Astrocyte (in vitro differentiated cells and primary cell): ENCODE measurements at places on chromosomes 11 and 22. TPM values are rescaled to one million over a fixed set of nuclear protein-coding genes. Genes with fewer than 3 reads are reported as not detected.

The OR5B21 gene
- total RNA-seq = not detected in 2 replicates

The MUC5AC gene
- total RNA-seq = not detected in 2 replicates

GRCh38 chr22:24091551-24092420 is 80.7 kb downstream of the CABIN1 start:
- DNase-seq = no peak
- no peak overlapping the region for H3K4me3 ChIP-seq
- H3K27me3 ChIP-seq = no peaks in the 10 kb centered on the region
- H3K36me3 ChIP-seq = peaks cover 8% of the 10 kb centered on the region
- no peaks in the 10 kb centered on the region for H3K4me1 ChIP-seq

- peak overlapping the region; percentile 100 for H3K27ac ChIP-seq
- peaks cover 3% of the 10 kb centered on the region for H3K36me3 ChIP-seq
- H3K27me3 ChIP-seq = no peaks in the 10 kb centered on the region
- H3K4me1 ChIP-seq = peaks cover 36% of the 10 kb centered on the region
- peak overlapping the region; percentile 72 for H3K4me3 ChIP-seq
Observed at GRCh38 chr11:696955-697491, 1.4 kb downstream of the TMEM80 start.

DNA sequence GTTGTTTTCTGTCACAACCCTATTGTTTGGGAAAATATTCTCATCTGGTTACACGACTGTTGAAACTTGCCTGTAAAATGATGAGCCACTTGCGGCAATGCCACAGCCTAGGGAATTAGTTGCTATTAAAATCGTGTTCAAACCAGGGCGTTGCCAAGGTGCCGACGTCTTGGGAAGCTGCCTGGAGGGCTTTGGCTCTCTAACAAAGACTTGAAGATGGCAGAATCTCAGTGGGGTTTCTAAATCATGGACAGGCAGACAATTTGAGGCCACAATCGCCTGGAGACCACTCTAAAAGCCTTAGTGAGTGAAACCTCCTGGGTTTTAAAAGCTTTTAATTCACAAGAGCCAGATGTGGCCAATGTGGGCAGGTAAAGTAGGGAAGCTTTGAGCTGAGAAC is 117.2 kb upstream of the BMAL1 start:
- H3K4me3 ChIP-seq = no peak overlapping the region
- H3K27me3 ChIP-seq = peaks cover 19% of the 10 kb centered on the region
- no peak for DNase-seq

DNA sequence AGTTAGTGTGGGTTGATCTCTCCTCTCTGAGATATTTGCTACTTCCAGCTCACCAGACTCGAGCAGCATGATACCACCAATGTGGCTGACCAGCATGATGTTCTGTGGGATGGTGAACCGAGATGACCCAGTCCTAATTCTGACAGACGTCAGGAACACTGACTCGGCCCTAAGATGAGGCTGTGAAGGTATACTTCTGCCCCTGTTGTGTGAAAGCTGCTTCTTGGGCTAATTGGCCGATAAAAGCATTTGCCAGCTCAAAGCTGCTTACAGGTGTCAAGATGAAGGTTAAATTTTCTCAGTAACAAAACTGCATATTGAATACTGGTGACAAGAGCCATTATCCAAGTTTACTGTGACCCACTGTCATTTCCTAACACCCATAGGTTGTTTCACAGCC is 151.4 kb downstream of the BRD1 start:
- no peaks in the 10 kb centered on the region for H3K36me3 ChIP-seq
- DNase-seq = no peak
- no peaks in the 10 kb centered on the region for H3K4me1 ChIP-seq
- H3K4me3 ChIP-seq = no peak overlapping the region
- H3K27ac ChIP-seq = no peak overlapping the region

- no peaks in the 10 kb centered on the region for H3K27me3 ChIP-seq
- peak overlapping the region; percentile 1 for H3K27ac ChIP-seq
- no peak overlapping the region for H3K4me3 ChIP-seq
- H3K36me3 ChIP-seq = no peaks in the 10 kb centered on the region
- DNase-seq = peak; percentile 59
Observed at GRCh38 chr11:29159552-29160465, 857.0 kb downstream of the KCNA4 start.

GRCh38 chr11:17777738-17778091 is 43.1 kb downstream of the KCNC1 start:
- H3K27me3 ChIP-seq = no peaks in the 10 kb centered on the region
- H3K4me1 ChIP-seq = no peaks in the 10 kb centered on the region
- H3K4me3 ChIP-seq = no peak overlapping the region
- no peak overlapping the region for H3K27ac ChIP-seq

DNA sequence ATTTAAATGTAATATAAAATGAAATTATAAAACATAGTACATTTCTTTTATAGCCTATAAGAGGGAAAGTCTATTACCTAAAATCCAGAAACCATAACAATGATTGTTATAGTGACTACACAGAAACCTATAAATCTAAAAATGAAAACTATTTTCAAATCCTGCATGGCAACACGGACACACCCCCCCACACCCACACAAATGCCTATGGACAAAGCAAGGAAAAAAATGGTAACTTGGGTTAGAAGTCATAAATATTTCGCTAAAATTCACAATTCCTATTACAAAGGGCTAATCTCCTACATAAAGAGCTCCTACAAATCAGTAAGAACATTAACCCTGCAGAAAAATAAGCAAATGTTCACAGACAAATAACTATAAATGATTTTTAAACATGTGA is 56.4 kb downstream of the GAB2 start:
- DNase-seq = no peak
- H3K27me3 ChIP-seq = no peaks in the 10 kb centered on the region
- H3K36me3 ChIP-seq = no peaks in the 10 kb centered on the region
- H3K27ac ChIP-seq = no peak overlapping the region
- H3K4me1 ChIP-seq = peaks cover 4% of the 10 kb centered on the region

GRCh38 chr11:65185171-65185570 is 3.4 kb downstream of the CAPN1 start:
- H3K4me1 ChIP-seq = peaks cover 16% of the 10 kb centered on the region
- H3K27ac ChIP-seq = no peak overlapping the region
- no peak overlapping the region for H3K4me3 ChIP-seq
- H3K36me3 ChIP-seq = peaks cover 14% of the 10 kb centered on the region

DNA sequence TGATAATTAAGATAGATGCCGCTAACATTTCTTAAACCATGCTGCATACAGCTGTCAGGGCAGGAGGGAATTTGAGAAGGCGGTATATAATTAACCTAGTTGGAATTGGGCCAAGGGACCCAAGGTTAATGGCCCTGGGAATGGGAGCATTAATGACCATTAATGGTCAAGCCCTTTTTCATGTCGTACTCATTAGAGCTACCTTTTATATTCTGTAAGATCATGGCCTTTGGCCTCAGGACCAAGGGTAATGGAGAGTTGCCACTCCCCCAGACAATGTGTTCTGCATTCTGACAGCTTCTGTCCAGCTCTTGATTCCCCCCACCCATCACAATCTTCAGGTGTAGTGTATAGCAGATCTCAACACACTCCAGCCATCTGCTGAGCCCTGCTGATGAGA is 111.6 kb downstream of the NTM start:
- no peak overlapping the region for H3K27ac ChIP-seq
- H3K36me3 ChIP-seq = no peaks in the 10 kb centered on the region
- no peaks in the 10 kb centered on the region for H3K4me1 ChIP-seq
- DNase-seq = no peak

GRCh38 chr22:23495614-23496444 is 84.3 kb downstream of the IGLL1 start:
- no peaks in the 10 kb centered on the region for H3K36me3 ChIP-seq
- no peak overlapping the region for H3K4me3 ChIP-seq
- peaks cover 4% of the 10 kb centered on the region for H3K27me3 ChIP-seq
- no peak overlapping the region for H3K27ac ChIP-seq

GRCh38 chr11:105763594-105763993 is 153.7 kb downstream of the GRIA4 start:
- no peaks in the 10 kb centered on the region for H3K36me3 ChIP-seq
- H3K4me3 ChIP-seq = no peak overlapping the region
- DNase-seq = no peak
- no peak overlapping the region for H3K27ac ChIP-seq

DNA sequence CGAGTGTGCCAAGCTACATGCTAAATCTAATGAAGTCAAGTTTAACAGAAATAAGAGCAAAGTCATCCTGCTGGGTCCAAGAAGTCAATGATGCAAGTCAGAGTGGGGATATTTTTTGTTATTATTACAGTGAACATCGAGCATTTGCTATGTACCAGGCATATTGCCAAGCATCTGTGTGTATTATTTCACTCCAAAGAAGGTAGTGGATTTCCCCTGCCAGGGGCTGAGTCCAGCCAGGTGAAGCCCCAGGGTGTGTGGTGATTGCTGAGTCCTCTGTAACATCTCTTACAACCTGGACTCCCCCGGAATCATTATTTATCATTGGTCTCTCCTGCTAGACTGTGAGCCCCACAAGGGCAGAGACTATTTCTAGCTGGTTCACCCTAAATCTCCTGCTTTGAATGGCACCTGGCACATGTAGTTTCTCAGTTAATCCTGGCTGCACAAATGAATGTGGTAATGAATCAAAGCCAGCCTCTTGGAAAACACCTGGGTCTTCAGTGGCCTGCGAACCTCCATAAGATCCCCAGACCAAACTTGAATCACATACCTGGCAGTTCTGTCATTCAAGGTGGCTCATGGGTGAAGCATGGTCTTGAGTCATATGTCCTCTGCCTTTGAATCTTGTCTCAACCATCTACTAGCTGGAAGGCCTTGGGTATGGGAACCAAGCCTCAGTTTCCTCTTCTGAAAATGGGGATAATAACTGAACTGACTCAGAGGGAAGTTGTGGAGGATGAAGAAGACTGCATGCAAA is 549.2 kb downstream of the MIAT start:
- peaks cover 44% of the 10 kb centered on the region for H3K4me1 ChIP-seq
- DNase-seq = peak; percentile 55
- H3K36me3 ChIP-seq = no peaks in the 10 kb centered on the region

GRCh38 chr11:117814766-117815261 is 9.7 kb downstream of the FXYD2 start:
- H3K27me3 ChIP-seq = no peaks in the 10 kb centered on the region
- peaks cover 23% of the 10 kb centered on the region for H3K4me1 ChIP-seq
- H3K36me3 ChIP-seq = no peaks in the 10 kb centered on the region

GRCh38 chr22:43183496-43184277 is 3.2 kb downstream of the TTLL12 start:
- H3K27ac ChIP-seq = no peak overlapping the region
- DNase-seq = peak; percentile 32
- no peaks in the 10 kb centered on the region for H3K36me3 ChIP-seq
- H3K27me3 ChIP-seq = no peaks in the 10 kb centered on the region
- no peak overlapping the region for H3K4me3 ChIP-seq

DNA sequence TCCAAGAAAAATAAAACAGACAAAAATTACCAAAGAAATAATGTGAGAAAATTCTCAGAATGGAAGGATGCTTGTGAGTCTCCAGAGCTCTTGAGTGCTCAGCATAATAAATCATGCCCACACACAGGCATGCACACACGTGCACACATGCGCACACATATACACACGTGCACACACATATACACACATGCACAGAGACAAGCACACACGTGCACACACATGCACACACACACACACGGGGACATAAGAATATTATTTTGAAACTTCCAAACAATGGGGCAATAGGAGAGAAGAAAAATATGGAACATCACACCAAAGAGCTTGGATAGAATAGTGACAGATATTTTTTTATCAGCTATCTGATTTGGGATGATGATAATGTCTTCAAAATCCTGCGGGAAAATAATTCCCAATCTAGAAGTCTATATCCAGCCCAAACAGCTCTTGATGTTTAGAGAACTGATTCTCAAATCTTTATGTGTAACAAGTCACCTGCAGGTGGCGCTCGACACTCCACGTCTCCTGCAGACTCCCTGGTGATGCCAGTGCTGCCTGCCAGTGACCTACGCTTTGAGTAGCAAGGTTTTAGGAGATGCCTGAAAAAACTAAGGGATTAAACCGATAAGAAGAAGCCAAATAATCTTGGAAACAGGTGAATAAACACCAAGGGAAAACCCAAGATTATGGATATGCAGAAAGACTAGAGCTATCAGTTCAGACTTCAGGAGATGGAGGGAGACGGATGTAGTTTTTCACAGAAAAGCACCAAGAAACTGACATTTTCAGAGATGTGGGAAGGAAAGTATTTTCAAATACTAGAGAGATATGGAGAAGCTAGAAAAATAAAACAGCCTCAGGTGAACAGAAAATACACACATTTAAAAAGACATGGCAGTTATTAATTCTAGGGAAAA is 743.6 kb downstream of the ETS1 start:
- H3K36me3 ChIP-seq = no peaks in the 10 kb centered on the region
- no peak overlapping the region for H3K4me3 ChIP-seq
- H3K27me3 ChIP-seq = no peaks in the 10 kb centered on the region
- DNase-seq = peak; percentile 29
- no peak overlapping the region for H3K27ac ChIP-seq
- no peaks in the 10 kb centered on the region for H3K4me1 ChIP-seq

DNA sequence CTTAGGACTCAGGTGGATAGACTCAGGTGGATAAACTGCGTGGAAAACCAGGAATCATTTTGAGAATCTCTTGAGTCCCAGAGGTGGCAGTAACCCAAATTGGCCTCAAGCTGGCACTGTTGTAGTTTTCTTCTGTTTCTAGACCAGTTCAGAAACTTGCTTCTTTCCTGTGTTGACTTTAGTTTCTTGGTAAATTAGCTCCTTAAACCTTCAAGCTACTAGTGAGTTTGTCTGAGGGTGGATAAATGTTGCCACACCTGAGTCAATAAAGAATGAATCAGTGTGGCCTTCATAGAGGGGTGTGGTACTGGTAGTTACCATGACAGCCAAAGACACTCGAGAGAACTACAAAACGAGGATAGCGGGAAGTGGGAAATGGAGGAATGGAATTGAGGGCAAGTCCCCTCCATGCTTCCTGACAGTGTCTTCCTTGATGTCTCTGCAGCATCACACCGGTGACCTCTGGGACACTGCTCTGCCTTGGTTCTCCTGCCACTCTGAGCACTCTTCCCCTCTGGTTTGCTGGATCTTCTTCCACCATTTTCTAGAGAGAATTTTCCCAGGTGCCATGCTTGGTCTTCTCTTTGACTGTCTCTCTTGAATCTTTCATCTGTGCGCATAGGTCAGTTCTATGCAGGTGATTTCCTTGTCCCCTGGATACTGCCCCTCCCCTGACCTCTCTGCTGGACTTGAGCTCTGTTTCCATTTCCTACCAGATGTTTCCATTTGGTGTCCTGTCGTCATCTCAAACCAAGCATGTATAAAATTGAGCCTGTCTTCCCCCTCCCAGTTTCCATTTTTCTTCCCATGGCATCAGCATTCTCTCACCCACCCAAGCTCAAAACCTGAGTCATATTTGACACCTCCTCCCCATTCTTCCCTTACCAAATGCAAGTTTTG is 7.2 kb downstream of the POLD4 start:
- peaks cover 19% of the 10 kb centered on the region for H3K4me1 ChIP-seq
- H3K4me3 ChIP-seq = no peak overlapping the region
- peak; percentile 49 for DNase-seq
- no peaks in the 10 kb centered on the region for H3K36me3 ChIP-seq
- no peaks in the 10 kb centered on the region for H3K27me3 ChIP-seq
